Vagina (tissue), 2 donors: ENCODE measurements at places on chromosomes 6 and 20.

GRCh38 chr6:88814909-88815308 lies 148.5 kb downstream of the RNGTT start:
- no peak for DNase-seq
- H3K36me3 ChIP-seq, result no peaks in the 10 kb centered on the region
- H3K4me1 ChIP-seq, result no peaks in the 10 kb centered on the region

- no peaks in the 10 kb centered on the region for H3K4me1 ChIP-seq
- H3K27me3 ChIP-seq, result no peaks in the 10 kb centered on the region
- no peak for DNase-seq
Measured at GRCh38 chr6:20246125-20246524, 33.9 kb upstream of the MBOAT1 start.

DNA sequence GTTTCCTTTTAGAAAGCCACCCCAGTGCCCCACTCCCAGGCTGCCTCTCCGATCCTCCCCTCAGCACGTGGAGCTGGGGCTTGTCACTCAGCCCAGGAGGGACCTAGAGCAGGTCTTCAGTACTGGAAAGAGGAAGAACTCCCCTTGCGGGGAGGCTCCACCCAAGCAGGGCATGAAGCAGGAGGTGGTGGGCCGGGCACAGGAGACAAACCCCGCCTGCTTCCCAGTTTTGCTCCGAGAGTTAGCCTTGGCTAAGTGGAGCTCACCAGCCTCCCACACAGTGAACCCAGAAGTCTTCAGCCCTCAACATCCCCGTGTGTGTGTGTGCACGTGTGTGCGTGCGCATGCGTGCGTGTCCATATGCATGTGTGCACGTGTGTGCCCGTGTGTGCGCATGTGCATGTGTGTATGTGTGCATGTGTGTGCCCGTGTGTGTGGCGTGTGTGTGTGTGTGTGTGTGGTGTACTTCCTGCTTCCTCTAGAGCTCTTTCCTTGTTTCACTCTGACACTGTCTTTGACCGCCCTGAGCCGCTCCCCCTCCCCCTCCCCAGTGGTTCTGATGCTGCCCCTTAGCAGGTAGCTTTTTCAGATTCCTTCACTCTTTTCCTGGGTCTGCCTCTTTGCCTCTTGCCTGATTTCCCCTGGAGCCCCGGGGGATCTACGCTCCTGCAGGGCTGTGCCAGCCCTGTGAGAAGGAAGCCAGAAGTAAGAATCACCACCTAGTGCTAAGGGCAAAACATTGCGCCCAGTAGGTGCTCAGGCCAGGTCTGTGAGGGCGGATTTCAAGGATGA lies 239.8 kb downstream of the CDC5L start:
- no peak overlapping the region for H3K4me3 ChIP-seq
- H3K27ac ChIP-seq, result no peak overlapping the region
- no peaks in the 10 kb centered on the region for H3K4me1 ChIP-seq
- DNase-seq, result no peak

DNA sequence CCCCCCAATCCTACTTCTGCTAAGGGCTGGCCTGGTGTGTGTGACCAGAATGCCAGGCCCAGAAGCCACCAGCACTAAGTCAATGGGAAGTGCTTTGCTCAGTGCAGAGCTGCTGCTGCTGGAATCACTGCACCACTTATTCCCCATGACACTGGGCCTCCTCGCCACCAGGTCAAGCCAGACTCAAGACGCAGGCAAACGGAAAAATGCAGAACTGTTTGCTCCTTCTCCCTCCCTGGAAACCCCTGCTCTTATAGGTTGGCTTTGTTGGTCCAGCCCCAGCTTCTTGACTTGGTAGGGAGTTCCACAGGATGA lies 121.9 kb downstream of the PHACTR3 start:
- no peak overlapping the region for H3K4me3 ChIP-seq
- H3K27me3 ChIP-seq, result no peaks in the 10 kb centered on the region
- no peaks in the 10 kb centered on the region for H3K36me3 ChIP-seq
- DNase-seq, result peak; percentile 60

GRCh38 chr6:161658211-161658610 lies 384.4 kb upstream of the AGPAT4 start:
- H3K36me3 ChIP-seq, result no peaks in the 10 kb centered on the region
- no peaks in the 10 kb centered on the region for H3K4me1 ChIP-seq
- DNase-seq, result no peak
- H3K27ac ChIP-seq, result no peak overlapping the region
- no peaks in the 10 kb centered on the region for H3K27me3 ChIP-seq
- no peak overlapping the region for H3K4me3 ChIP-seq

GRCh38 chr6:107973594-107973993 lies 15.6 kb upstream of the SEC63 start:
- no peaks in the 10 kb centered on the region for H3K36me3 ChIP-seq
- DNase-seq, result no peak
- no peak overlapping the region for H3K4me3 ChIP-seq
- no peak overlapping the region for H3K27ac ChIP-seq

- H3K4me1 ChIP-seq, result peaks cover 8% of the 10 kb centered on the region
- DNase-seq, result no peak
- no peaks in the 10 kb centered on the region for H3K36me3 ChIP-seq
- no peaks in the 10 kb centered on the region for H3K27me3 ChIP-seq
- H3K27ac ChIP-seq, result no peak overlapping the region
Measured at GRCh38 chr6:84808491-84809061, 44.2 kb upstream of the TBX18 start.

DNA sequence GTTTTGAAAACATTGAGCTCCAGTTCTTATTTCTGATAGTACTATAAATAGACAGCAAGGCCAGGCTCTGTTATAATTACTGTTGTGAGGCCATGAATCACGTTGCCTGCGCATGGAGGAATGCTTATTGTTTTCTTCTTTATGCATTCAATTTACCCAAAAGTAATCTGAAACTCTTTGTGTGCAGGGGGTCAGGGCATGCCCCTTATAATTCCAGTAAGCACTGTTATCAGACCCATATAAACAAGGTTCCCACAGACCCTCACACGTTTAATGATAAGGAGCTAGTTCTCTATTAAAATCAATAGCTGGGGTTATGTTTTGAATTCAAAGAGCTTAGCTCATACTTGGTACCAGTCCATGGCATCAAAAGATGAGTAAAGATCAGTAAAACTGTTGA lies 174.8 kb upstream of the ARG1 start:
- H3K36me3 ChIP-seq, result no peaks in the 10 kb centered on the region
- H3K4me1 ChIP-seq, result no peaks in the 10 kb centered on the region
- H3K4me3 ChIP-seq, result no peak overlapping the region
- no peaks in the 10 kb centered on the region for H3K27me3 ChIP-seq

- no peaks in the 10 kb centered on the region for H3K4me1 ChIP-seq
- H3K27me3 ChIP-seq, result no peaks in the 10 kb centered on the region
- H3K27ac ChIP-seq, result no peak overlapping the region
- H3K36me3 ChIP-seq, result no peaks in the 10 kb centered on the region
- no peak for DNase-seq
Measured at GRCh38 chr6:167073679-167074274, 49.1 kb upstream of the CCR6 start.

DNA sequence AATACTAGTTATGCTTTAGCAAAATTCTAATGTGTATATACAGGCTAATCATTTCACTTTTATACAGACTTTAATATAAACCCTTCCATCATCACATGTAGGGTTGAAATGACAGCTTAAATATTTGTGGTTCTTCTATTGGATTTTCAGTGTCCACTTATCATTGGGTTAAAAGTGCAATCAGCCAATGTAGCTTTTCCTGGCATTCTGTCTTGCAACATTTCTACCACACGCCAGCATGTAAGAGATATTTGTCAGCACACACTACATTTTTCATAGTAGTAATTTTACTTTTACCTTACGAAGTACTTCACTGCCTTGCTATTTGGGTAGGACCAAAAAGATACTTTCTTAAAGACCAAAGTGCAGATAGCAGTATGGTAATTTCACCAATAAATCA lies 252.0 kb downstream of the TBX18 start:
- no peaks in the 10 kb centered on the region for H3K27me3 ChIP-seq
- no peaks in the 10 kb centered on the region for H3K36me3 ChIP-seq
- H3K4me1 ChIP-seq, result no peaks in the 10 kb centered on the region
- H3K27ac ChIP-seq, result no peak overlapping the region
- H3K4me3 ChIP-seq, result no peak overlapping the region
- no peak for DNase-seq

GRCh38 chr6:41728073-41728936 lies 7.1 kb downstream of the TFEB start:
- H3K27ac ChIP-seq, result no peak overlapping the region
- no peak overlapping the region for H3K4me3 ChIP-seq
- H3K27me3 ChIP-seq, result no peaks in the 10 kb centered on the region
- H3K4me1 ChIP-seq, result peaks cover 74% of the 10 kb centered on the region
- DNase-seq, result no peak
- no peaks in the 10 kb centered on the region for H3K36me3 ChIP-seq

- peaks cover 14% of the 10 kb centered on the region for H3K4me1 ChIP-seq
- H3K4me3 ChIP-seq, result no peak overlapping the region
- DNase-seq, result peak; percentile 72
- H3K36me3 ChIP-seq, result no peaks in the 10 kb centered on the region
- no peaks in the 10 kb centered on the region for H3K27me3 ChIP-seq
Measured at GRCh38 chr20:2746636-2747265, 53.7 kb downstream of the CPXM1 start.

DNA sequence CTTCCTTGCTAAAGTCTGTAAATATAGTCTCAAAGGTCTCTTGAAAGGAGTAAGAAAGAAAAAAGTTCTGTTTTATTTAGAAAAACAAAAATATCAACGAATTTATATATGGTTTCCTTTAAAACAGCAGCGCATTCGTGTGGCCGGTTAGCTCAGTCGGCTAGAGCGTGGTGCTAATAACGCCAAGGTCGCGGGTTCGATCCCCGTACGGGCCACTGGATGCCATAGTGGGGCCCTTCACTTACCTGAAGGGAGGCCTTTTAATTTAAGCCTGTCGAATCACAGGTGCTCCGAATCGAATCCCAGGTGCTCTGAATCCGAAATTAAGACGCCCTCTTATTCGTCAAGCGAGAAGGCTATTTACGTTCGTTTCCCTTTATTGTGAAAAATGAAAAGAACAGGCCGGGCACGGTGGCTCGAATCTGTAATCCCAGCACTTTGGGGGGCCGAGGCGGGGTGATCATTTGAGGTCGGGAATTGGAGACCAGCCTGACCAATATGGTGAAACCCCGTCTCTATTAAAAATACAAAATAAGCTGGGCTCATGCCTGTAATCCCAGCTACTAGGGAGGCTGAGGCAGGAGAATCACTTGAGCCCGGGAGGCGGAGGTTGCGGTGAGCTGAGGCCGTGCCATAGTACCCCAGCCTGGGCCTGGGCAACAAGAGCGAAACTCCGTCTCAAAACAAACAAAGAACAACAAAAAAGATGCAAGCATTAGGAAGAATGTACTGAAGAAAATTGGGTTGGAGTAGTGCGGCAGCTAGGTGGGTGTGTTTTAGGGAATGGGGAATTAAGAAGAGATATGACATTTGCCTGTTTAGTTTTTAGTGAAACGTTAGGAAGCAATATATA lies 195.8 kb upstream of the ZNF184 start:
- peak overlapping the region; percentile 36 for H3K4me3 ChIP-seq
- H3K4me1 ChIP-seq, result peaks cover 13% of the 10 kb centered on the region
- DNase-seq, result no peak
- H3K27me3 ChIP-seq, result no peaks in the 10 kb centered on the region

GRCh38 chr20:11917663-11918062 lies at the start of gene BTBD3:
TSS of gene BTBD3 (plus strand) at chr20:11917893. CDS start at chr20:11918276, 383 bp downstream.
- peaks cover 72% of the 10 kb centered on the region for H3K4me1 ChIP-seq
- H3K27ac ChIP-seq, result peak within 1 kb of the TSS; percentile 55
- DNase-seq, result no peak
- peak within 1 kb of the TSS; percentile 33 for H3K4me3 ChIP-seq
- no peaks in the 10 kb centered on the region for H3K36me3 ChIP-seq

DNA sequence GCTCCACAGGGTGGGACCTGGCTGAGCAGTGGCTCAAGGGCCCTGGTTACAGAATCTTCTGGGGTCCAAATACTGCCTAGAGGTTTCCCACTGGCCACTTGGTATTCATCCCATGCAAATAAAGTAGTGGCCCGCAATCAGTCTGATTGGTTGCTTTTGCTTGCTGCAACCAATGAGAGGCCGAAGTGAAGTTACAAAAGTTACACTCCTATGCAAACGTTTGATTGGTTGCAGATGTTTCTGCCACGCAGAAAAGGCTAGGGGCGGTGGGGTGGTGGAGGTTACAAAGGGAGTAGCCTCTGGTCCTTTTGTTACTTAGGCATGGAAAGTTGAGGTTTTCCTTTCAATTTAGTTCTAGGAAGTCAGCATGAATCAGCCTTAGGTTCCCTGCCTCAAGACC lies 3.6 kb upstream of the NHLRC1 start:
- no peak overlapping the region for H3K27ac ChIP-seq
- H3K36me3 ChIP-seq, result no peaks in the 10 kb centered on the region
- H3K4me3 ChIP-seq, result no peak overlapping the region
- DNase-seq, result no peak
- no peaks in the 10 kb centered on the region for H3K27me3 ChIP-seq
- H3K4me1 ChIP-seq, result peaks cover 14% of the 10 kb centered on the region

DNA sequence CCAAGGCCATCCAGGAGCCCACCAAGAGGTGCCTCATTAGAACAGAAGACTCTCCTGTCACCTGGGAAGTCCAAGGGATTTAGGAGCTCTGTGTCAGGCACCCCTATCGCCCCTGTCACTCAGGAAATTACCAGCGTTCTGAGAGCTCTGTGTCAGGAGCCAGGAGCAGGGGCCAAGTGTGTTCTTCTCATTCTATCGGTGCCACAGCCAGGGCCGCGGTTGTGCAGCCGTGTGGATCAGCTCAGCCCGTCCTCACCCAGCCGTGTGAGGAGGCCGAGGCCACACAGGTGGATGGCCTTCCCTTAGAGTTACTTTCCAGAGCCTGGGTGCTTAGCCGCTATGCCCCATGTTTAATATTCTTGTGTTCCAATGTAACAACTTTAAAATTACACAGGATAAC lies 9.8 kb downstream of the MTG2 start:
- no peaks in the 10 kb centered on the region for H3K4me1 ChIP-seq
- no peak for DNase-seq
- no peaks in the 10 kb centered on the region for H3K27me3 ChIP-seq
- H3K27ac ChIP-seq, result no peak overlapping the region

- peaks cover 5% of the 10 kb centered on the region for H3K4me1 ChIP-seq
- H3K36me3 ChIP-seq, result no peaks in the 10 kb centered on the region
- no peaks in the 10 kb centered on the region for H3K27me3 ChIP-seq
- H3K4me3 ChIP-seq, result no peak overlapping the region
- H3K27ac ChIP-seq, result no peak overlapping the region
Measured at GRCh38 chr6:53440336-53440945, 91.7 kb upstream of the ELOVL5 start.

- no peak overlapping the region for H3K4me3 ChIP-seq
- H3K4me1 ChIP-seq, result no peaks in the 10 kb centered on the region
Measured at GRCh38 chr6:127182501-127182900, 64.0 kb downstream of the RSPO3 start.

DNA sequence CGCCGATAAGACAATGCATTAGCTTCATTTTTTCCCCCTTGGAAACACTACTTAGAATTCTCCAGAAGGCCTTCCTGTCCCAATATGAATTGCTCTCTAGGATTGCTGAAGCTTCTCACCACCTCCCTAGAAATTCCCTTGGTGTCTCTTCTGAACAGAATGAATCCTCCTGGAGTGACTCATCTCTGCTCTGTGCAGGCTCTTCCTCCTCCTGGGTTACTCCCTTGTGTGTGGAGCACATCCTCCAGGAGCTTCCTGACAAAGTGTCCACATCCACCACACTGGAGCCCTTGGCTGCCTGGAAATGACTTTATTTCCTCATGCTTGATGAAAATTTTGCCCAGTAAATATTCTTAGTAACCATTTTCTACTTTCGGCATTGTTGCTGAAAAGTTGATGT lies 54.4 kb downstream of the DTNBP1 start:
- H3K27me3 ChIP-seq, result no peaks in the 10 kb centered on the region
- no peaks in the 10 kb centered on the region for H3K36me3 ChIP-seq
- H3K4me3 ChIP-seq, result no peak overlapping the region
- DNase-seq, result no peak
- H3K4me1 ChIP-seq, result no peaks in the 10 kb centered on the region
- H3K27ac ChIP-seq, result no peak overlapping the region

- no peaks in the 10 kb centered on the region for H3K36me3 ChIP-seq
- no peak overlapping the region for H3K4me3 ChIP-seq
- H3K27ac ChIP-seq, result no peak overlapping the region
- H3K27me3 ChIP-seq, result no peaks in the 10 kb centered on the region
Measured at GRCh38 chr20:37330316-37330715, 15.6 kb upstream of the SRC start.
